ENCODE measurements at places on chromosomes 3 and 15.

DNA sequence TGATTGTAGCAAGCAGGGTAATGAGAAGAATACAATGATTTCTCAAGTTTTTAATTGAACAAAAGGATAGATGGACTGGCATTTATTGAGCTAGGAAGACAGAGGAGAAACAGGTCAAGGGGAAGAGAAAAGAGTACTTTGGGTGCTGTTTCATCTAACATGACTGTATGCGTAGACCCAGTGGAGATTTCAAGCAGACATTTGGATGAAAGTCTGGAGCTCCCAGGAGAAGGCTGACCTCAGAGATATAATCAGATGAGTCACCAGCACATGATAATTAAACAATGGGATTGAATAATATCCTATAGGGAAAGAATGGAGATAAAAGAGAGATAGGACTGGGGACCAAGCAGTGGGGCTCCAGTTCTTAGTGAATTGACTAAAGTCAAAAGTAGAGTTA, 194.9 kb downstream of the ARRDC4 start:
- no peak for DNase-seq

DNA sequence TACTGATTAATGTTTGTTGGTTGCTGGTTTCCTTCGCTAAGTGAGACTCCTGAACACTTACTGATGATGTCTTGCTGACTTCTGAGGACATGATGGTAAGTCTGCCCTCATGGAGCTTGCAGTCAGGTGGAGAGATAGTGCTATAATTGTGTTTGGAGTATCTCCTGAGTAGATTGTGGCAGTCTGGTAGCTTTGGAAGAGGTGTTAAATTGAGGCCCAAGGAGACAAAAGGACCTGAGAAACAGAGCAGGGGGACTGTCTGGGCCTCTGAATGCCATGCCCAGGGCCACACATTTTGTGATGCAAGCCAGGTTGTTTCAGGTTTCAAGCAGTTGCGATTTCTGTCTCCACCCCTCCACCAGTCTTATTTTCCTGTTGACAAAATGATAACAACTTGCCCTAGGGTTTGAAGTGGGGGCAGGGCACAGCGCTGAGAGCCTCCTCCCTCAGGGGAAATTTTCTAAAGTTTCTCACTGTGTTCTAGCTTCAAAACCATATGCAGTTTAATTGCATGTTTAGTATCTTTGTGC, 16.7 kb downstream of the SMAD3 start:
- DNase-seq = no peak

DNA sequence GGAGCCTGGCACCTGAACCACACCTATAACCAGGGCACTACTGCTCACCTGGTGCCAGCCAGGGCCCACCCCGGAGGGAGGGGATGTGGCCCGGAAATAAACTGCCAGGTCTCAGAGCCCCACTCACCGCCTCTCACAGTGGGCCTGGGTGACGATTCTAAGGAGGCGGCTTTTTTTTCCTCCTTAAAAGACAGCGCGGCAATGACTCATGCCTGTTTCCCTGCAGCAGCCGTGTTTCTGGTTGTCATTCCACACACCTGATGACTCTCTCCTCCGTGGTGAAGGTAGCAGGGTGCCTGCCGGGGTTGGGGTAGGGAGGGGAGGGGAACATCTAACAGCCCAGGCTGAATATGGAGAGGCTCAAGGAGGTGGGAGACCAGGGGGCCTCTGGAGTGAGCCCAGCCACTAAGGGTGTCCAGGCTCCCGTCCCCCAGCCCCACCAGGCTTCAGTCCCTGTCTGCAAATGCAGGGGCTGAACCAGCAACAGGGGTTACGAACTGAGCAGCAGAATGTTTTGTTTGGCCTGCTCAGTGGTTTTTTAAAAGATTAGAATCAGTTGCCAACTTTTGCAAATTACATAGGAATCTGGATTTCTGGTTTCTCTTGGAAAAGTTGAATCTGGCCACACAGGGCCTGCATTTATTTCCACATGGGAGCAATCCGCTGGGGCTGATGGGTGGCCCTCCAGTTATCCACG, 127.3 kb upstream of the LINGO1 start:
- DNase-seq = no peak

DNA sequence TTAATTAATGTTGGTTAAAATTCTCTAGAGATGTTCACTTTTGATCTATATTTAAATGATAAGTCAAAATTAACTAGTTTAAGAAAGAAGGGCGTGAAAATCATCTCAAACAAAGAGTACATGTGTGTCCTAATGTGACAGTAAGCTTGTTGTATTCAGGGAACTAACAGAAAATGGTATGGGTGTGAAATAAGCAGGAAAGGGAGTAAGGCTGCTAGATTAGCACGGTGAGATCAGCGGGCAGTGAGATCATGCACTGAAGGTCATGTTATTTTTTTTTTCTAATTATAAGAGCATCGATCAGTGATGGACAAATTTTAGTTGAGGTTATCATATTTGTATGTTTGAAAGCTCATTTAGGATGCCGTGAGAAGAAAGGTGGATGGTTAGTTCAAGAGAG, 430.8 kb downstream of the DIPK2A start:
- peak; percentile 10 for DNase-seq

GRCh38 chr3:151168269-151169094, 34.5 kb downstream of the GPR171 start:
- DNase-seq = peak; percentile 79

- no peak for DNase-seq
These were observed 117.0 kb downstream of the FILIP1L start for GRCh38 chr3:99997293-99997692.

DNA sequence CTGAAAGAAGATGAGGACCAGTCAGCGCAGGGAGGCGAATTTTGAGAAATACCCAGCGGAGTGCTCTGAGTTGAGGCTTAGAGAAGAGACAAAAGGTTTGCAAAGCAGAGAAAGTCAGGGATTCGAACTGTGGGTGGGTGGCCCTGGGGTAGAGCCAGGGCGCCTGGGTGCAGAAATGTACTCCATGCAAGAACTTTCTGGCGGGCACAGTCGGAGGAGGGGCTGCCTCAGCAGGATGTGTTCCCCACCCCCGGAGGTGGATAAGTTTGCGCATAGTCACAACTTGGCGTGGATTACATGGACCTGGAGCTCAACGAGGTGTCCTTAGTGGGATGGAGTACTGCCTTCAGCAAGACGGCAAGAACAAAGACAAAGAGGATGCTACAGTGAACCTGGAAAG, 117.3 kb upstream of the ALDH1A3 start:
- DNase-seq = no peak

GRCh38 chr3:24588629-24589512, 94.2 kb upstream of the THRB start:
- DNase-seq = no peak

GRCh38 chr3:189363590-189364255, 192.0 kb downstream of the TPRG1 start:
- DNase-seq = no peak

- no peak for DNase-seq
These were observed 13.6 kb downstream of the LACTB start for GRCh38 chr15:63135281-63135680.

GRCh38 chr3:24773798-24774197, 279.1 kb upstream of the THRB start:
- peak; percentile 68 for DNase-seq

DNA sequence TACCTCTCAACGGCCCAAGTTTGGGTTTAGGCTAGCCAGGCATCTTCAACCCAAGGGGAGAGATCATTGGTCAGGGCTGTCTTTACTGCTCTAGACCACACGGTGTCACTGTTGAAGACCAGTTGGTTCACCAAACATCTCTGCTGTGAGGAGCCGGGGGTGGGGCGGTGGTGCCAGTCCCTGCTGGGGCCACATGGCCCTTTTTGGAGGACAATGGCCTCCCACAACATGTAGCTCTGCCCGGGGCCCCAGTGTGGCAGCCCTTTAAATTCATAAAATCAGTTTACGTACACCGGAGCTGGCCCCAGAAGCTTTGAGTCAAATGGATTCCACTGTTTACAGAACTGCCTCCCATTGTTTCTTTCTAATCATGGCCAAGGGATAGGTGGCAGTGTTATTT, 19.1 kb upstream of the TM4SF18 start:
- DNase-seq = peak; percentile 45

GRCh38 chr15:49178497-49178896, 8.4 kb downstream of the GALK2 start:
- no peak for DNase-seq

- DNase-seq = no peak
These were observed 63.7 kb upstream of the THSD4 start for GRCh38 chr15:71051539-71051938.

GRCh38 chr3:52848617-52849016, 13.8 kb upstream of the MUSTN1 start:
- no peak for DNase-seq

DNA sequence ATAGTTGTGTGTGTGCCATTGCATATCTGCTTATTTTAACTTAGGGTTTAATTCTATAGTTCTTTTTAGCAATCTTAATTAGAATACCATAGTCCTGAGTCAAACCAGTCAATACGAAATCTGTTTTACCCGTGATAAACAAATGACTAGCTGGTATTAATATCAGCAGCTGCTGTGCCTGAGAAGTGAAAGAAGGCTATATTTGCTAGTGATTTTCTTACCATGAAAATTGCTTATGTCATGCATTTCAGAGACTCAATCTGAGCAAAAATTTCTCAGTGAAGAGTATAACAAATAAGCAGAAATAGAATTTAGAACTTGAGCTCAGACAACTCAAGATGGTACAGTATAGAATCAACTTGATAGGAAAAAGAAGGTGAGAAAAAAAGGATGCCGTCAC, 820.4 kb downstream of the NAALADL2 start:
- no peak for DNase-seq

DNA sequence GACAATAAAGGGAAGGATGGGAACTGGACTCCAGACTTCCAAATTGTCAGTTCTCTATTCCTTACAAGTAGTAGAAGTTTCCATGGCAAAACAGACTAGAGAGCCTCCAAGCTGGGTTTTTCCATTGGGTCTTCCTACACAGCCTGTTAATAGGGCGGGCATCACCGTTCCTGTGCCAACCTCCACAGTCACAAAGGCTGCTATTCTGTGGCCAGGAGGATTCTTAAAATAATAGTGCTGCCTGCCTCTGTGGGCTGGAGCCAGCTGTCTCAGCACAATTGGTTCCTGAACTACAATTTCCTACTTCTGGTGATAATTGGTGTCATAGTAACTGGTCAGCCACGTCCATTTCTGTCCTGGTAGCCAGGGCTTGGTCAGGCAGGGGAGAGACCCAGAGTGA, 38.6 kb downstream of the LYZL4 start:
- no peak for DNase-seq

DNA sequence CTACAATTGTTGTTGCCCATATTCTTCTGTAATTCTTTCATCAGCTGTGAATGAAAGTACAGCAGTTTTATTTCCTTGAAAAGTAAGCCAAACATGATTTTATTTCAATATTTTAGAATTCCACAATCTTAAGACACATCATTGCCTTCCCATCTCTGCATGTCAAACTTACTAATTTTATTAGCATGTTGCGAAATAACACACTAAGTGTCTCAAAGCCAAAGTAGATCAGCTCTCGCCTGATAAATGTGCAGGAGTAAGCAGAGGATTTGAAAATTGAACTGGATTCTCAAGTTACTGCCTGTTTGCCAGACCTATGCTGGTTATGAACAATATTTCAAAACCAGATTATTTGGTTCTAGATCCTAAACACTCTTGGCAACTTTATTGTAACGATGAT, 25.7 kb downstream of the TGFBR2 start:
- DNase-seq = no peak

DNA sequence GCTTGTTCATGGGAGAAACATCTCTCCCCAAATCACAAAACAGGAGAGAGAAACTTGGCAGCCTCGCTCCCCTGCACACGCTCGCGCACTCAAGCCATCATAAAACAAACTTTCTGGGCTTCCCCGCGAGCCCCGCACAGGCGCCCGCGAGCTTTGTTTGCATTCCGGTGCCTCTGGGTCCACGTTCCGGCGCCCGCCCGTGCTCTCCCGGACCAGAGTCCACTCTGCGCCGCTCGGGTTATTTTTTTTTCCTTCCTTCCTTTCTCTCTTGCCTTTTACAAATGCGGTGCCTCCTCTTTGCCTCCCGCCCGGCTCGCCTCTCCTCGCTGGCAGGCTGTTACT, 363 bp downstream of the MAGI1 start:
- no peak for DNase-seq

- no peak for DNase-seq
These were observed at the start of gene TXNRD3 for GRCh38 chr3:126654571-126655383. TXNRD3 (minus strand) TSS chr3:126655124.

- DNase-seq = no peak
These were observed 87.0 kb upstream of the BOC start for GRCh38 chr3:113124256-113124830.

GRCh38 chr3:46852839-46853355, 10.3 kb downstream of the MYL3 start:
- DNase-seq = no peak

GRCh38 chr15:80778964-80779657, at the start of gene CEMIP:
CEMIP (plus strand) TSS chr15:80779370; CDS start chr15:80873880, 94,510 bp downstream.
- DNase-seq = peak; percentile 42

DNA sequence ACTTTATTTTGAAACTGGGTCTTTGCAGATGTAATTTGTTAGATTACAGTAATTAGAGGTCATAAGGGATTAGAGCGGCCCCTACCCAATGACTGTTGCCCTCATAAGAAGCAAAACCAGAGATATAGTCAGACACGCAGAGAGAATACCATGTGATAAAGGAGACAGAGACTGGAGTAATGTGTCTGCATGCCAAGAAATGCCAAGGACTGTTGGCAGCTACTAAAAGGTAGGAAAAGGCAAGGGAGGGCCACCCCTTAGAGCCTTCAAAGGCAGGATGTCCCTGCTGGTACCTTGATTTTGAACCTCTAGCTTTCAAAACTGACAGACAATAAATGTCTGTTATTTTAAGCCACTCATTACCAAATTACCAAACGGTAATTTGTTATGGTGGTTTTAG, 548.2 kb downstream of the FHIT start:
- DNase-seq = no peak

DNA sequence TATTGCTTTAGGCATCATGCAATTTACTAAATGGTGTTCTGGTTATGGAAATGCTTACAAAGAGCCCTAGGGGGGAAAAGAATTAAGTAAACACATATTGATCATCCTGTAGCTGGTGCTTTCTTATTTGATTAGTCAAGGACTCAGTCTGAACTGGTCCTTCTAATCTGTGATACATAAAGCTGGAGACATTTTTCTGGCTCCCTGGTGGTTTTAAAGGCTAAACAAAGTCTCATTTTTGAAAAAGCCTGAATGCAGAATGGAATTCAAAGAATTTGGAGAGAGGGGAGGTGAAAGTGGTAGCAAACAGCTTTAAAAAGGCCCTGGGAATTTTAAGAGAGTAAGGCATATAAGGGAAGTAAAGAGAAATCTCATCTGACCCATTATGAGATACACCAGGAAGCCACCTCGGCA, 149.7 kb downstream of the RBMS3 start:
- DNase-seq = no peak

- DNase-seq = no peak
These were observed 2.9 kb downstream of the NAA50 start for GRCh38 chr3:113743006-113743630.
